Activated T-cell treated with anti-CD3 and anti-CD28 coated beads for 24 hours (primary cell): ENCODE measurements at places on chromosomes 1 and 21.

- DNase-seq: no peak
Measured at GRCh38 chr1:155648207-155649147, 38.5 kb downstream of the MSTO1 start.

DNA sequence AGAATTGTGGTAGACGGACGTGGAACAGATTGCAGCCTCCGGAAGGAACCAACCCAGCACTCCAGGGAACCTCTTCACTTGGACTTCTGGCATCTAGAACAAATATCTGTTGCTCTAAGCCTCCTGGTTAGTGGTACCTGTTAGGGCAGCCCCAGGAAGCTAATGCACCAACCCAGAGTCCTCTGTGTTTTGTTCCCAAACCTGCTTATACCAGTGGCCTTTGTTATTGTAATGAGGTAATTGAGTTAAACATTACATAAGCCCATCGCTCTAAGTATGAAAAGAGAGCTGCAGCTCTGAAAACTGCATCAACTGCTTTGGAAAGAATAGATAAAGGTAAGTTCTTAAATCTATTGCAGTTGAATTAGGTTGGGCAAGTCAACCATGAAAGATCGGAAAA is 516.7 kb downstream of the NPHP4 start:
- no peak for DNase-seq

- DNase-seq: no peak
Measured at GRCh38 chr1:200118779-200119505, 91.4 kb downstream of the NR5A2 start.

DNA sequence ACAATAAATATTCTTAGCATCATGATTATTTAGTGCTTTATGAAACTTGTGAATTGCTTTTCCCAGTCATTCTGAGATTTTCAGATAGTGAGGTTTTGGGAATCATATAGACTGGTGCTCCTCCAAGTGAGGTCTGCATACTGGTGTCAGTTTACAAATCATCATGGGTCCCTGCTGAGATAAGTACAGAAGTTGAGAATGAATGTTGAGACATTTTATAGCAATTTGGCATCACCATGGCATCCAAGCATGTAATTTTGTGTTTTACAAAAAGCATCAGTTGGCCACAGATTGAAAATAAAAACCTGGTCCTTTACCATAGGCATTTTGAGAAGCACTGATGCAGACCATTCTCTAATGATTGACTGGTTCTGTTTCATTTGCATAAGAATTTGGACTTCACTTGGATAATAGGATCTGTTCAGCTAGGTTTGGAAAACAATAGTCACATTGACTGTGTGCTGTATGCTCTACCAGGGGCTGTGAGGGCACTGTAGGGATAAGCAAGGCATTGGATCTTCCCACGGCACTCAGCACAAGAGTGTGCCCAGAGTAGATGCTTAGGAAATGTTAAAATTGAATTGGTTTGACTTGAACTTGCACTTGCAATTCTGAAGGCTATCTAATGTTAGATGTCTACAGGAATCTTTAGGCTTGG is 79.0 kb upstream of the JUN start:
- no peak for DNase-seq

- no peak for DNase-seq
Measured at GRCh38 chr1:17108786-17109185, 10.5 kb downstream of the PADI2 start.

GRCh38 chr1:153919876-153920852 is 2.6 kb downstream of the GATAD2B start:
- no peak for DNase-seq

DNA sequence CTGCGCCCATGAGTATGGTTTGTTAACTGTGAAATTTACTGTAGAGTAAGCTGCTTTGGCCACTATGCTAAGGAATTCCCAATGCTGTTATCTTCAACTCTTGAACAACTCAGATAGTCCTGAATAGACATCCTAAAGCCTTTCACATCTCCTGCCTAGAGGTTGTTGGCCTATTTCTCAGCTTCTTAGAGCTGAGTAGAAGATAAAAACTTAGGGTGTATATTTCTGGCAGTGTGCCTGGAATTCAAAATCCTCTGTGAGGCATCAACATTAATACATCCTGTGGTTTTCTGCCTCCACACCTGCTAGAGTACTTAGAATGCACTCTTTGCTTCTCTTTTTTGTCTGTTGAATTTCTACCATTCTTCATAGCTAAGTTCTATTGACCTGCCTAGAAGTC is 45.8 kb upstream of the RC3H1 start:
- DNase-seq: no peak

GRCh38 chr1:111161843-111162487 is 21.9 kb downstream of the CEPT1 start:
- no peak for DNase-seq

DNA sequence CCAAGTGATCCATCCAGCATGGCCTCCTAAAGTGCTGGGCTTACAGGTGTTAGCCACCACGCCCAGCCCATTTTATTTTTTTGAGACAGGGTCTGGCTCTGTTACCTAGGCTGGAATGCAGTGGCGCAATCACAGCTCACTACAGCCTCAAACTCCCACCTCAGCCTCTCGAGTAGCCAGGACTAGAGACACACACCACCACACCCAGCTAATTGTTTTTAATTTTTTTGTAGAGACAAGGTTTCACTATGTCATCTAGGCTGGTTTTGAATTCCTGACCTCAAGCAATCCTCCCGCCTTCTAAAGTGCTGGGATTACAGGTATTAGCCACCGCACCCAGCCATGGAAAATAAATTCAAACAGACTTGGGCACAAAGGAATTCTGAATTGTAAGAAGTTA is 31.9 kb downstream of the PUM1 start:
- DNase-seq: no peak

- DNase-seq: no peak
Measured at GRCh38 chr1:24222793-24223192, 35.7 kb upstream of the IFNLR1 start.

- DNase-seq: no peak
Measured at GRCh38 chr1:224137518-224137917, 23.6 kb downstream of the FBXO28 start.

GRCh38 chr1:169327875-169328274 is 39.7 kb downstream of the NME7 start:
- DNase-seq: no peak

- DNase-seq: no peak
Measured at GRCh38 chr1:104765085-104765484, 1015.4 kb downstream of the AMY1C start.

GRCh38 chr1:172465617-172466016 is 21.7 kb upstream of the PIGC start:
- DNase-seq: no peak

- DNase-seq: no peak
Measured at GRCh38 chr1:208500375-208500774, 256.2 kb upstream of the PLXNA2 start.

DNA sequence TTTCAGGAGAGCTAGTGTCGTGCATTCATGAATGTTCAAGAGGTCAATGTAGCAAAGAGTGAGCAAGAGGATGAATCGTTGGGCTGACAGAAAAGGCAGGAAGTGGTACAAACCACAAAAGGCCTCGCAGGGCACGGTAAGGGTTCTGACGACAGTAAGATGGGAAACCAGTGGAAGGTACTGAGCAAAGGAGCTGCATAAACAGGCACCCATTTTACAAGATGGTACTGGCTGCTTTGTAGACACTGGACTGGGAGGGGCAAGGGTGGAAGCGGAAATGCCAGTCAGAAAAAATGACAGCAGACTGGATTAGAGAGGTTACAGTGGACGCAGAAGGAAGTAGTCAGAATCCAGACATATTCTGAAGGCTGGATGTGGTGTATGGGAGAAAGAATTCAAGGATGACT is 123.5 kb downstream of the PTPN14 start:
- peak; percentile 49 for DNase-seq

GRCh38 chr1:44705470-44705869 is 25.5 kb downstream of the RNU5D-1 start:
- no peak for DNase-seq

DNA sequence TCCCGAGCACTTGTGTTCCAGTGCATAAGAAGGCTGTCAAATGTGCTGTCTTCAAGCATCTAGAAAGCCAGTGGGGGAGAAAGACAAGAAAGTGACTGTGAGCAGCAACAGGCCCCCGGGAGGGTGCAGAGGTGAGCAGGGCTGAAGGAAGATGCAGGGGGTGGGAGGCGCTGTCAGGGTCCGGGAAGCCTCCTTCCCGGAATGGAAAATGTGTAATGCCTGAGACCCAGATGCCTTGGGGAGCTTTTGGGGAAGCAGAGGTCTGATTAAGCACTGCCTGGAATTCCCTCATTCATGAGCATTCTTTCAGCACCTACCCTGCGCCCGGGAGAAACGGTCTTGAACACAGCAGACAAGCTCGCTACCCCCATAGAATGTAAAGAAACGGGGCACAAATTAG is 1.3 kb downstream of the NPHP4 start:
- no peak for DNase-seq

GRCh38 chr1:173554541-173555250 is 48.2 kb downstream of the SLC9C2 start:
- DNase-seq: no peak

- no peak for DNase-seq
Measured at GRCh38 chr1:55244476-55245099, 29.4 kb upstream of the USP24 start.

- no peak for DNase-seq
Measured at GRCh38 chr1:47443530-47444296, 5.9 kb downstream of the FOXD2 start.
